SK-MEL-5 (cell line): ENCODE measurements at places on chromosomes 7 and 10.

GRCh38 chr10:111106081-111106480 is 29.3 kb downstream of the ADRA2A start:
- DNase-seq = no peak

- DNase-seq = no peak
Measured at GRCh38 chr7:123598657-123599056, 3.0 kb upstream of the ASB15 start.

DNA sequence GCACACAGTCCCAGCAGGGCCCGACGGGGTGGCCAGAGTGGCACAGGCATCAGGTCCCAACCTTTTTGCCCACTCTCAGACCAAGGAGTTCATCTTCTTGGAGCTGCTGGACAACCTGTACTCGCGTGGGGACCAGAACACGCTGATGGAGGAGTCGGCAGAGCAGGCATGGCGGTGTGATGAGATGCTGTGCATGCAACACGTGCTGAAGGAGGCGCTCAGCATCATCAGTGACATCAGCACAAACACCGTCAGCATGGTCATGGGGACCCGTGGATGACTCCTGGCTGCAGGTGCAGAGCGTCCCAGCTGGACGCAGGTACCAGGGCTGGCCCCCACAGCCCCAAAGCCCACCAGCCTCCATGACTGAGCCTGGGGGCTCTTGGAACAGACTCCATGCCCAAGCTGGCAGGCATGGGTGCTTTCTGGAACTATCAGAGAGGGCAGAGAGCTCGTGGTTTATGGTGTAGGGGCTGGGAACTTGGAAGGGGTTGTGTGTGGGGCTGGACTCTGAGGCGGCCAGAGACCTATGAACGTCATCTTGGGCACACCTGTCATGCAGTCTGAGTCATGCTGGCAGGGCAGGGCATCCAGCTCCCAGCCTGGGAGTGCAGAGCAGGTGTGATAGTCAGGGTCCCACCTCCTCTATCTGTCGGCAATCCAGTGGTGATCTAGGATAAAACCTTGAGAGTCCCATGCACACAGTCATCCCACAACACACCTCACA is 8.2 kb upstream of the MTPAP start:
- no peak for DNase-seq

- DNase-seq = no peak
Measured at GRCh38 chr10:52952391-52953055, 179.9 kb upstream of the MBL2 start.

DNA sequence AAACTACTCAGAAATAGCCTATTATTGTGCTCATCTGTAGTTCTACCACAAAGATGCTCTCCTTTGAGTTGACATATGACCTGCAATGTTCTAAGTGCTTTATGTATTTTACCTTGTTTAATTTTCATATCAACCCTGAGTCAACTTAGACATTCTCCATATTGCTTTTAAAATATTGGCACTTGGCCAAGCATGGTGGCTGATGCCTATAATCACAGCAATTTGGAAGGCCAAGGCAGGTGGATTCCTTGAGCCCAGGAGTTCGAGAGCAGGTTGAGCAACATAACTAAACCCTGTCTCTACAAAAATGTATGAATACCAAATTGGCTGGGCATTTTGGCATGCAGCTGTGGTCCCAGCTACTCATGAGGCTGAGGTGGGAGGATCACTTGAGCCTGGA is 50.6 kb downstream of the PRKG1 start:
- no peak for DNase-seq

GRCh38 chr7:5704534-5704922 is 76.9 kb downstream of the RNF216 start:
- peak; percentile 92 for DNase-seq

DNA sequence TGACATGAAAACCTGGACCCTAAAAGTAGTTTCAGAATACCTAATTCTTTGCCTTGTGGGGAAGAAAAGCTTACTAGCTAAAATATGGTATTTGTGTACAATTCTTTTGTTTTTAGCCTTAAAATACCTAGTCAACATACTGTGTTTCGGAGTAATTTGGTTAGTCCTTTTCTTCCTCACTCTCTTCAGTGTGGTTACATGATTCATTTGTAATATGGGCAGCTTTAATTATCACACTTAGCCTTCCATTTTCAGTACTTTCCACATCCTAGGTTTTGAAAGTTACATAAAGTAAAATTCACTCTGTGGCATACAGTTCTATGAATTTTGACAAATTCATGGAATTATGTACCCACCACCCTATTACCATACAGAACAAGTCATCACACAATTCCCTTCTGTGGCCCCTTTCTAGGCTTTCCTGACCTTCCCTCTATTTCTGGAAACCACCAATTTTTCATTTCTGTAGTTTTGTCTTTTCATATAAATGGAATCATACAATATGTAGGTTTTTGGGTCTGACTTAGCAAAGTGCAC is 96.2 kb downstream of the EMX2 start:
- DNase-seq = no peak

GRCh38 chr10:132932461-132933307 is 9.7 kb downstream of the CFAP46 start:
- DNase-seq = no peak

DNA sequence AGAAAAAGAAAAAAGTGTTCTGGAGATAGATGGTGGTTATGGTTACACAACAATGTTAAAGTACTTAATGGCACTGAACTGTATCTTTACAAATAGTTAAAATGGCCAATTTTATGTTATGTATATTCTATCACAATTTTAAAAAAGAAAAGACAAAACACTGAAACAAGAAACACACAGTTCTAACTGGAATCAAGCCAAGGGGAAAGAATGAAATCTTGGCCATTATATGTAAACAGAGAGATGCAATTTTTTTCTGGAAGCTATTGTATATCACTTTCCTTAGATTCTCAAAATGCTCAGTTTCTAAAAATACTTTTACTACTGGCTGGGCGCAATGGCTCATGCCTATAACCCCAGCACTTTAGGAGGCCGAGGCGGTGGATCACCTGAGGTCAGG is 4.1 kb downstream of the COA1 start:
- DNase-seq = no peak

GRCh38 chr7:130673066-130673465 is 4.5 kb upstream of the COPG2 start:
- no peak for DNase-seq

GRCh38 chr7:54242776-54243175 is 299.4 kb upstream of the VSTM2A start:
- DNase-seq = no peak

- no peak for DNase-seq
Measured at GRCh38 chr7:133646472-133647315, 393.8 kb downstream of the EXOC4 start.

DNA sequence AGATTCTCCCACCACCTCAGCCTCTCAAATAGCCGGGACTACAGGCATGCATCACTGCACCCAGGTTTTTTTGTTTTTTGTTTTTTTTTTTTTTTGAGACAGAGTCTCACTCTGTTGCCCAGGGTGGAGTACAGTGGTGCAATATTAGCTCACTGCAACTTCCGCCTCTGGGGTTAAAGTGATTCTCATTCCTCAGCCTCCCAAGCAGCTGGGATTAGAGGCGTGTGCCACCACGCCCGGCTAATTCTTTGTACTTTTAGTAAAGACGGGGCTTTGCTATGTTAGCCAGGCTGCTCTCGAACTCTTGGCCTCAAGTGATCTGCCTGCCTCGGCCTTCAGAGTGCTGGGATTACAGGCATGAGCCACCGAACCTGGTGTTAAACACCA is 107.5 kb upstream of the KIF5B start:
- DNase-seq = no peak

GRCh38 chr7:1087952-1088920 is at the start of gene GPER1:
TSS of gene GPER1 (plus strand) at chr7:1088113. CDS start at chr7:1091729, 3,616 bp downstream.
- peak; percentile 14 for DNase-seq

- peak; percentile 39 for DNase-seq
Measured at GRCh38 chr7:120856621-120857352, 1.2 kb downstream of the TSPAN12 start.

DNA sequence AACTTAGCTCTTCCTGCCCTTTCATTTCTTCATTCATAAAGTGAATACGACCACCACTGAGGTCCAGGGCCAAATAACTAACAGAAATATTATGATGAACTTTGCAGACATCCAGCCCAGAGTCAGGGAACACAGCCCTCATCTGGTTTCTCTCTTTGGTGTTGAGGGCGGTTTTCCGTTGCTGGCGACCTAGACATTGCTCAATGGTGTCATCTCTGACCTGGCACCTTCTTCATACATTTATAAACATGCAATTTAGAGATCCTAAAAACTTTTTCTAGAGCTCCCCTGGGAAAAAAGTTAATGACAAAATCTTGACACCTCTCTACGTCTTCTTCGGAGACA is 324 bp upstream of the TET1 start:
- DNase-seq = peak; percentile 27

DNA sequence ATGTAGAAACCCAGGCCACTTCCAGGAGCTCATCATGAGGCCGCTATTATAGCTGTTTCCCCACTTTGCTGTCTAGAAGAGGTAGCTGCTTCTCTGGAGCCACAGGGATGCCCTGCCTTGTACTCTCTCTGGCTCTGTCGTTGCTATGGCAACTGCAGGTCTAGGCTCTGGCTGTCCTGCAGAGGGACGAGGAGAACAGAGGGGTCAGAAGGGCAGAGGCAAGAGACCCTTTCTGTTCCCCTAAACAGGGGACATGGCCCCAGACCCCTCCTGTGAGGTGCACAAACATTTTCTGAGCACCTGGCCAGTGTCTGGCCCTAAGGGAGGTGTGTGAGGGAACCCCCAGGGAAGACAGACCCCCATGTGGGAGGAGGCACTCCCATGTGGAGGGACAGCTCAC is 31.4 kb downstream of the ITPRIP start:
- no peak for DNase-seq

DNA sequence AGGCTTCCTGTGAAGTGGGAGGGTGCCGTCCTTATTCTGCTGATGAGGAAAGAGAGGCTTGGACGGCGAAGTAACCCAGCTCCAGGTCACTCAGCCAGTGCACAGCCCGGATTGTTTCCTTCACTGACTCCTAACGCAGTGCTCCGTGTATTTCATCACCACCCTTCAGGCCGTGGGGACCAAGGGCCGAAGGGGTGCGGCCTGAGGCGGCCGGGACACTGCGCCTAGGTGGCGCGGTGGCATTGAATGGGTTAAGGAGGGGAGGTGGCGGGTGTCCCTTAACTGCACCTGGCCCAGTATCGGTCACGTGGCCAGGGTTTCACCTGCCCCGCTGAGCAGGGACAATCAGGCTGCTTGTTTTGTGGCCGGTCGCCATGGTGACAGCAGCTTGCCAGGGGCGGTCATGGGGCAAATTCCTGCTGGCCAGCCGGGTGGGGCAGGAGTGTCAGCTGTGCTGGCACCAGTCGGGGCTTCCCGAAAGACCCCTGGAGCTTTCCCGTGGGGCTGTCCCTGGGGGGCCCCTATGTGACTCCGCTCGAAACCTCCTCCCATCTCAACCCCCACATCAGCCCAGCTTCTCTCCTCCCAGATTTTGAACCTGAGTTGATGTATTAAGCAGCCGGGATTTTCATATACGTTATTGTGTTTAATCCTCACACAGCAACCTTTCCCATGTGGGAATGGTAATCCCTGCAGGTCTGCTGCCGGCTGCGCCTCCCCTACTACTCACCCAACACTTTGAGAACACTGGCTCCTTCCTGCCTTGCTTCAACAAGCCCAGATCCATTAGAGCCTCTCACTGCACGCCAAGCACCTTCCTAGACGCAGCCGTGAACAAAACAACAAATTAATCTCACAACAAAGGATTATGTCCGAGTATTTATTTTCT is 4.4 kb upstream of the ABHD11 start:
- DNase-seq = peak; percentile 35

DNA sequence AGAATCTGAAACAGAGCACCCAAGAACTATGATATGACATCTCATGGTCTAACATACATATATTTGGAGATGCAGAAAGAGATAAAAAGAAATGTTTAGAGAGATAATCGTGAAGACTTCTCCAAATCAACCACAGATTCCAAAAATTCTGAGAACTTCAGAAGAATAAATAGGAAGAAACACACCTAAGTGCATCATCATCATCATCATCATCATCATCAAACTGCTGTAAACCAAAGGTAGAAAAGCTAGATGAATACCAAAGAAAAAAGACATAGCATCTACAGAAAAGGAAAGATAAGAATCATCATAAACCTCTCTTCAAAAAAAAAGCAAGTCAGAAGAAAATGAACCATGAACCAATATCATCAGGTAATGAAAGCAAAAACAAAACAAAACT is 124.2 kb downstream of the PPP1R3A start:
- no peak for DNase-seq

- DNase-seq = no peak
Measured at GRCh38 chr7:21941611-21942141, 4.0 kb downstream of the CDCA7L start.

- peak; percentile 9 for DNase-seq
Measured at GRCh38 chr7:7829667-7830066, 111.3 kb upstream of the RPA3 start.

- no peak for DNase-seq
Measured at GRCh38 chr7:143884969-143885559, 16.9 kb downstream of the TCAF1 start.

GRCh38 chr10:42971251-42971599 is 105.6 kb upstream of the RET start:
- no peak for DNase-seq
